ENCODE measurements at places on chromosomes 16 and 17.

DNA sequence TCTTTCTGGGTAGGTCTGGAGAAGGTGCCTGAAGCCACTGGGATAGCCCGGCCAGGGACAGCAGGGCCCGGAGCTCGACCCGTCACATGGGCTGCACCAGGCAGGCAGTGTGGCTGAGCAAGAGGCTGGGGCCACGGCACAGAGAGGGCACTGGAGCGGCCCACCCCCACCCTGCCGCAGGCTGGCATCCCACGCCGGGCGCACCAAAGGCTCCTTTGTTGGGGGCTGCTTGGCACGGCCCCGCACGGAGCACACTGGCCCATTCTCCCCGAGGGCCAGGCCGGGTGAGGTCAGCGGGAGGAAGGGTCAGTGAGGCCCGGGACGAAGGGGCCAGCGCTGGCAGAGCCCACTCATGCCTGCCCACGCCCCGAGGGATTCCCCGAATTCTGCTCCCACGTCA lies 36.5 kb upstream of the PVALEF start:
- DNase-seq = no peak

- DNase-seq = no peak
These were observed 1.5 kb downstream of the NPLOC4 start for GRCh38 chr17:81635431-81635830.

DNA sequence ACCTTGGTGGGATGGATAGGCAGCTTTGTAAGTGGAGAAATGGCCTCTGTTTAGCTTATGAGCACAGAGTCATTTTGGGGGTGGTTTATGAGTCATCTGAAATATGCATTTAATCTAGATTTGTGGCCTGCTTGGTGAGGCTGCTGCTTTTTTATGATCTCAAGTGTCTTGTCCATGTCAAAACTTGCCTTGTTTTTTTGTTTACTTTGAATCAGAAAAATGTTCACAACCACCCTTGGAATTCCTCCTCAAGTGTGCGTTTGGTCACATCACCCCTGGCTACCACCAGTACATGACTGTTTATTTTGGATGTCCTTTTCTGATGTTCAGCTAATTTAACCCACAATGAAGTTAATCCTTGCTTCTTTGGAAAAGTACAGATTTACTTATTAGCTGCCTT lies 64.6 kb downstream of the FTO start:
- no peak for DNase-seq

- DNase-seq = no peak
These were observed 13.6 kb downstream of the CDH15 start for GRCh38 chr16:89184933-89185794.

DNA sequence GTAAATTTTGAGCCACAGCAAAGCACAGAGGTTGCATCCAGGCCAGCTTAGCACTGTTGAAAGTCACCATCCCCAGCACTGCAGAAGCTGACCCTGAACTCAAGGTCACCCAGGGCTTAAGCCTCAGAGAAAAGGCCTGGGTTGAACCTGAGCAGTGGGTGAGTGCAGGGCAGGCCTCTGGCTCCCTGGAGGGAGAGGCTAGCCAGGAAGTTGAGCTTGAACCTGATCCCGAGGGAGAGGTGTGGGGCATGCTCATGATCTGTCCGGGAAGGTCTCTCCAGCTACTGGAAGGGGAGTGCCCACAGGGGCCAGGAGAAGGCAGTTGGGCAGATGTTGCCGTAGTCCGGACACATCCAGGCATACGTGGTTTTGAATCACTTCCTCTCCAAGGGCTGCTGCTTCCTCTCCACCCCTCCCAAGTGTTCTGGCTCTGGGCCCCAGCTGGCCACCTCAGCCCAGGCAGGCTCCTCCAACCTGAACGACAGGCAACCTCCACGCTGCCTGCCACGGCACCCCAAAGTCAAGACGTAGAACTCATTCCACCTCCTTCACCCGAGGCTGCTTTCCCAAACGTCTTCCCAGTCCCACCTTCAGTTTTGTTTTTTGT lies 18.4 kb downstream of the CARHSP1 start:
- DNase-seq = no peak

GRCh38 chr16:35516551-35516950 lies 2057.1 kb downstream of the TP53TG3F start:
- no peak for DNase-seq

- DNase-seq = no peak
These were observed 32.6 kb downstream of the ERN1 start for GRCh38 chr17:64097196-64097936.

- DNase-seq = no peak
These were observed at the start of gene MYL4 for GRCh38 chr17:47208744-47209488. Gene MYL4, plus strand, starts transcription at chr17:47209348. Its CDS starts 75 bp downstream, at chr17:47209423.

DNA sequence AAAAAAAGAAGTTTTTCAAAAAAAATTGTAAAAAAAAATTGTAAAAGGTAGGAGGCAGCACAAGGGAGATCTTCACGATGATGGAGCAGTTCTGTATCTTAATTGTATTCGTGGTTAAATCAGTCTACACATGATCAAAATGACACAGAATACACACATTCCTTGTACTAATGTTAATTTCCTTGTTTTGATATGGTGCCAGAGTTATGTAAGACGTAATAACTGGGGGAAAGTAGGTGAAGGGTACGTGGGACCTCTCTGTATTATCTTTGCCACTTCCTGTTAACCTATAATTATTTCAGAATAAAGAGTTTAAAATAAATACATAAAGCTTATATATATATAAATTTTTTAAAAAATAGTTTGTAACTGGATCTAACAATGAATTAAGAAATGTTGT lies 36.8 kb downstream of the HELZ start:
- no peak for DNase-seq

- no peak for DNase-seq
These were observed 424.4 kb downstream of the PMP22 start for GRCh38 chr17:14840616-14841231.

GRCh38 chr17:530851-531250 lies 178.2 kb upstream of the RPH3AL start:
- no peak for DNase-seq

- DNase-seq = no peak
These were observed 546.1 kb downstream of the MAF start for GRCh38 chr16:79054211-79054984.

DNA sequence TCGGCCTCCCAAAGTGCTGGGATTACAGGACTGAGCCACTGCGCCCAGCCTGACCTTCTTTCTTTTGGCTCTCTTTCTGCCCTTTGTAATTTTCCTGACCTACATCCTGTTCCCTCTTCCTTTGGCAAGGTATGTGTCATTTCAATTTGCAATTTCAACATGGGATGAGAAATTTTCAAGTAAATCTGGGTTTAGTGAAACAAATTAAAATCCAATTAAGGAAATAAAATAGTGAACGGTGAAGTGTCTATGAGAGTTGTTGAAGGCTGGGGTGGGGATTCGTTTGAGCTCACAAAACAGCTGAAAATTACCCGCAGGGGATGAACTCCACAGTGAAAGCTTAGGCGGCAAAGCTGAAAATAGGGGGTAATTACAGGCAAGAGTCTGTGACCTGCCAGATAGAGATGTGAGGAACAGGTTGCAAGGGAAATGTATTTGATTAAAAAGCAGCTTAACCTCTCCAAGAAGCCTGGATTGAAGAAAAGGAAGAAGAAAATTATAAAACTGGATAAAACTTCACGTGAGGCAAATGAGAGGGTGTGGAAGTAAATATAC lies 277.7 kb downstream of the UTP18 start:
- DNase-seq = no peak

DNA sequence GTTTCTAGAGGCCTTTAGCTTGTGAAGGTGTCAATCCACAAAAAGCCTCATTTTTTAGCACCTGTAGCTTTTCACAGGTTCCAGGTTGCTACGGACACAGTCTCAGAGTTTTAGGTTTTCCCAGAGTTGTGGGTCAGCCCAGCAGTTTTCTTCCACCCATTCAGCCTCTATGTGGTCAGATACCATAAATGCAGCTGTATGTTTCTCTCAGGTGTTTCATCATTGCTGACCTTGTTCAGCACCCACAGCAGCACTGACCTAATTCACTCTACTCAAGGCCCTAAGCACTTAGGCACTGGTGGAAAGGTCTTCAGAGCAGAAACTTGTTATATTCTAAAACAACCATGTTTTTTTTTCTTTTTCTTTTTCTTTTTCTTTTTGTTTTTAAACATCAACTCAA lies 15.0 kb upstream of the SPACA3 start:
- no peak for DNase-seq

GRCh38 chr17:5665164-5665563 lies 80.9 kb upstream of the NLRP1 start:
- DNase-seq = no peak

DNA sequence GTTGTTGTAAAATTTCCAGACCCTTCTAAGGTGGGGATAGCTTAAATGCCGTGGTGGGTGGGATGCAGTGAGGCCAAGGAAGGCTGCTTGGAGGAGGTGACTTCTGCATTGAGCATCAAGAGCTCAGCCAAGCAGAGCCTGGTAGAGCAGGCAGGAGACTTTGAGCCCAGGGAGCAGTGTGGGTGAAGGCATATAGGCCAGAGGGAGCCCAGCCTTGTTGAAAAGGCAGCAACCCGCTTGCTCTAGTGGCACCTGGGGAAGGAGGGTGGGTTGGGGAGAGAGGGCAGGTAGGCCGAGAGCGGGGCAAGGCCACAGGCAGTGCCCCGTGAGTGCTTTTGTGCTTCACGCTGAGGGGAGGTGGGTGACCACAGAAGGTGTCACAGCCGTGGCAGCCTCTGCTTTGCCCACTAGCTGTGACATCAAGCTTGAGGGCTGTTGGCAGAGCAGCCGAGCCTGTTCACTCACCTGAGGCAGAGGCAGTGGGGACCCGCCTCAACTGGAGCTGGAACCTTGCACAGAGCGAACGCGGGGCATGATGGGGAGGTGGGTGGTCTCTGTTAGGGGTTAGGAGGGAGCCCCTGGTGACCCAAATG lies 56.1 kb downstream of the IRF8 start:
- DNase-seq = no peak

- DNase-seq = no peak
These were observed 73.5 kb upstream of the KIF2B start for GRCh38 chr17:53749178-53749577.

DNA sequence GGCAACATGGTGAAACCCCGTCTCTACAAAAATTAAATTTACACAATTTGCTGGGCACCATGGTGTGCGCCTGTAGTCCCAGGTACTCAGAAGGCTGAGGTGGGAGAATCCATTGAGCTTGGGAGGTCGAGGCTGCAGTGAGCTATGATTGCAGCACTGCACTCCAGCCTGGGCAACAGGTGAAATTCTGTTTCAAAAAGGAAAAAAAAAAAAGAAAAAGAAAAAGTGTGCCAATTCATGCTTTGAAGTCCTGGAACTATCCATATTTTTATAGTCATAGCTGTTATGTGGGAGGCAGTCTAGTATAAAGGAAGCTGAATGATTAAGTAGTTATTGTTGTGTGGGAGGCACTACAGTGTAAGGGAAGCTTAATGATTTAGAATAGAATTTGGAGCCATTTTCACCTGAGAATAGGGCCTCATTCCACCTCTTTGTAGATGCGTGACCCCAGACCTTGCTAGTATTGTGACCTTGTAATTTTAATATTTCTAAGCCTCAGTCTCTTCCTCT lies 31.6 kb downstream of the IQCK start:
- DNase-seq = no peak

GRCh38 chr16:49271363-49271762 lies 10.3 kb downstream of the CBLN1 start:
- no peak for DNase-seq

- DNase-seq = no peak
These were observed 772 bp downstream of the PFAS start for GRCh38 chr17:8249621-8250500.

DNA sequence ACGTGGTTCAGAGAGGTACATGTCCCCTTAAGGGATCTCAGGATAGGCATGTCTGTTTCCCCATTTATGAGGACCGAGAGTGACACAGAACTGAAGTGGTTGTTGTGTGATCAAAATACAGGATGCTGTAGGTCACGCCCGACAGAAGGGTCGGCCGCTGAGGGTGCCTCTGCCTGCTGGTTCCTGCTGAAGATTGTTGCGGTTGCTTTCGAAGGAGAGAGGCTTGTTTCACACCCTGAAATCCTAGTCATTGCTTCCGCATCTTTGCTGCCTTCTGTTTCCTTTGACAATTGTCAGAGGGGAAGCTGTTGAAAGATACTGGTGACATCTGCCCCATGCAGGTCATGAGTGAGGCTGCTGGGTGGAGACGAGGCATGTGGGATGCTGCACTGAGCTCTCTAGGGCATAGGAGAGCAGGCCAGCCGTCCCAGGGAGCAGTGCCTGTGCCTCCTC lies 3.8 kb upstream of the NAT9 start:
- no peak for DNase-seq

- peak; percentile 78 for DNase-seq
These were observed 11.4 kb upstream of the AURKB start for GRCh38 chr17:8221663-8222379.

Data from stimulated activated CD8-positive, alpha-beta memory T cell treated with anti-CD3 and anti-CD28 coated beads, Interleukin-15, amount 100 ng/mL, for 4 hours (primary cell).